ENCODE measurements at places on chromosomes 5 and 9. TPM values are rescaled to one million over a fixed set of nuclear protein-coding genes. Genes with fewer than 3 reads are reported as not detected.
A peak's percentile ranks its signal among the peaks of the same experiment; 100 is the strongest.

C9orf50 gene
- total RNA-seq: not detected

GRCh38 chr5:96997265-96997859 lies 61.5 kb downstream of the LNPEP start:
- no peaks in the 10 kb centered on the region for H3K27me3 ChIP-seq
- H3K36me3 ChIP-seq: no peaks in the 10 kb centered on the region
- H3K4me3 ChIP-seq: no peak overlapping the region
- no peak overlapping the region for H3K27ac ChIP-seq
- DNase-seq: no peak

DNA sequence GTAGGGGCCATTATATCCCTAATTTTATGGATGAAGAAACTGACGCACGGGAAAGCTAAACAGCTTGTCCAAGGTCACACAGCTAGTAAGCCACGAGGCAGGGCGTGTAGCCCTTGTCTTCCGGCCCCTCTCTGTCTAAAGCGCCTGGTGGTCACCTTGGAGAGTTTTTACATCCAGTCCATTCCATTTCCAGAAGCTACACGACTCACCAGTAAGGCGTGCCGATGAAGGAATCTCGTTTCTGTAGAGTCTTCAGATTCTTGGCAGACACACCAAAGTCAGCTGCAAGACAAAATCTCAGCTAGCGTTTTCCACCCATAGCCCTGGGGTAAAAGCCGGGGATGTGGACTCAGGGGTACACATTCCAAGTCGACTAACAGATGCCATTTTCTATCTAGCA lies 80.5 kb downstream of the STK10 start:
- H3K36me3 ChIP-seq: peaks cover 25% of the 10 kb centered on the region
- no peak overlapping the region for H3K4me3 ChIP-seq
- peak overlapping the region; percentile 30 for H3K27ac ChIP-seq
- no peaks in the 10 kb centered on the region for H3K27me3 ChIP-seq
- H3K4me1 ChIP-seq: peaks cover 20% of the 10 kb centered on the region

DNA sequence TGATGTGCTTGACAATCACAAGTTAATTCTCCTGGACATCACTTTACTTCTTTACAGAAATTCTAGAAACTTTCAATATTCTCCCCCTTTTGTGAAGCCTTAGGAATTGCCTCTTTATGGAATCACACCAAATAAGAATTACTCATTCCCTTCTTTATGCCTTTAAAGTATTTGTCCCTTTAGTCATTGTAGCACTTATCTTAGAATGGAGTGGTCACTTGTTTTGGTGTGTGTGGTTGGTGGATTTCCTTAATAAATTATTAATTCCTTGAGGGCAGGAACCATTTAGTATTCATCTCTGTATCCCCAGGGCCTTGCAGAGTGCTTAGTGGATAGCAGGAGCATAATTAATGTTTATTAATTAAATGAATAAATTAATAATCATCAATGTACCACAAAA lies 307.0 kb downstream of the ARRDC3 start:
- H3K36me3 ChIP-seq: no peaks in the 10 kb centered on the region
- no peak overlapping the region for H3K27ac ChIP-seq
- no peak overlapping the region for H3K4me3 ChIP-seq
- H3K27me3 ChIP-seq: peaks cover 3% of the 10 kb centered on the region
- DNase-seq: no peak

GRCh38 chr5:72940082-72940481 lies 15.8 kb upstream of the FCHO2 start:
- H3K36me3 ChIP-seq: no peaks in the 10 kb centered on the region
- no peak overlapping the region for H3K27ac ChIP-seq
- no peak overlapping the region for H3K4me3 ChIP-seq
- H3K4me1 ChIP-seq: no peaks in the 10 kb centered on the region

Data from T-cell (primary cell).